ENCODE measurements at places on chromosomes 4 and X.

GRCh38 chr4:35867057-35867456 is 377.3 kb downstream of the ARAP2 start:
- DNase-seq, result no peak

DNA sequence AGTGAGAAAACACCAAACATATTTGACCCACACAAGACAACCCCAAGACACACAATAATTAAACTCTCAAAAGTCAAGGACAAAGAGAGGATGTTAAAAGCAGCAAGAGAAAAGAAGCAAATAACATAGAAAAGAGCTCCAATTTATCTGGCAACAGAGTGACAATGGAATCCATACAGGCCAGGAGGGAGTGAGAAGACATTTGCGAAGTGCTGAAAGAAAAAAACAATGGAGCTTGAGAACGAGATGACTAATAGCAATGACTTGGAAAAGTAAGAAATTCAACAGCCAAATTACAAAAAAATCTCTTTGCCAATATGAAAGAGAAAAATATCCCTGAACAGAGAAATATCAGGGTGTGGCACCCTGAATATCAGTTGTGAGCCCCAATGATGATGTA is 61.6 kb downstream of the MAD2L1 start:
- no peak for DNase-seq

DNA sequence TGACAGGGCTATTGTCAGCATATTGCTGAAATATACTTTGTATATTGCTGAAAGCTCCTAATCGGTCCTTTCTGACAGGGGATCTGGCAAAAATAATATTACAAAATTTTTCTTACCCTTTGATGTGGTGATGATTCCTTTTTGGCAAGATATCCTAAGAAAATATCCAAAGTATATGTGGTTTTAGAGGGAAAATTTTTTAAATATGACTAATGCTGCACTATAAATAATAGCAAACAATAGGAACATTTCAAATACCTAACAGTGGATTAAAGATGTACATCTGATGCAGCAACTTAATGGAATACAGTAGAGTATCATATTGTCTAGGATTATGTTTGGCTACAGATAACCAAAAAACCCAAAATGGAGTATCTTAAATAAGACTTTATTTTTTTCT is 49.6 kb downstream of the RRAGB start:
- DNase-seq, result no peak

DNA sequence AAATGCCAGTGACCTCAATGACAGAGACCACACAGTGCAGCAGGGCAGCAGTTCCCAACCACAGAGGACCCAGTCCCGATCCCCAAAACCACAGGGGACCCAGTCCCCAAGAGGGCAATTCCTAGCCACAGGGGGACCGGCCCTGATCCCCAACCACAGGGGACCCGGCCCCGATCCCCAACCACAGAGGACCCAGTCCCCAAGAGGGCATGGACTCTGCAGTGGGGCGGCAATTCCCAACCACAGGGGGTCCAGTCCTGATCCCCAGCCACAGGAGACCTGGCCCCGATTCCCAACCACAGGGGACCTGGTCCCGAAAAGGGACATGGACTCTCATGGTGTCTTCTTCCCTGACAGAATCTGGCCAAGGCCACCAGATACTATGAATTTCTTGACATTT is 136.3 kb downstream of the AFAP1 start:
- no peak for DNase-seq

GRCh38 chr4:56787380-56787779 is 34.1 kb downstream of the SPINK2 start:
- no peak for DNase-seq

DNA sequence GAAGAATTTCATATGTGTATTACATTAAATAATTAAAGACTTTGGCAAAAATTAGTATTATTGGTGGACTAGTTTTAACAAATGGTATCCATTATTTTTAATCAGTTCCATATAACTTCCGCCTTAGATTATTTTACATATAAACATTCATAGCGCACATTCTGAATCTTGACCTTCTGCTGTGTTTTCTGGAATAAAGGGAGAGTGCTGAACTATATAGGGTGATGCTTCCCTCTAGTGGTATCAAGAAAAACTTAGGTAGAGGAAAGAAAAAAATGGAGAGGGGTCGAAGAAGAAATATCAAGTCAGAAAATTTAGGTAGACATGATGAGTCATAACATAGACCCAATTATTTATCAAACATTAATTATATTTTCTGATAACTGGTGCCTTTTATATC is 155.6 kb upstream of the PACRGL start:
- DNase-seq, result peak; percentile 36

GRCh38 chr4:54027311-54027710 is 37.1 kb downstream of the CHIC2 start:
- DNase-seq, result no peak

- DNase-seq, result no peak
Observed at GRCh38 chr4:90415116-90415515, 287.9 kb downstream of the CCSER1 start.

- peak; percentile 86 for DNase-seq
Observed at GRCh38 chr4:74932832-74933561, at the start of gene PARM1. PARM1 (plus strand) TSS chr4:74933116; CDS start chr4:74933328, 212 bp downstream.

DNA sequence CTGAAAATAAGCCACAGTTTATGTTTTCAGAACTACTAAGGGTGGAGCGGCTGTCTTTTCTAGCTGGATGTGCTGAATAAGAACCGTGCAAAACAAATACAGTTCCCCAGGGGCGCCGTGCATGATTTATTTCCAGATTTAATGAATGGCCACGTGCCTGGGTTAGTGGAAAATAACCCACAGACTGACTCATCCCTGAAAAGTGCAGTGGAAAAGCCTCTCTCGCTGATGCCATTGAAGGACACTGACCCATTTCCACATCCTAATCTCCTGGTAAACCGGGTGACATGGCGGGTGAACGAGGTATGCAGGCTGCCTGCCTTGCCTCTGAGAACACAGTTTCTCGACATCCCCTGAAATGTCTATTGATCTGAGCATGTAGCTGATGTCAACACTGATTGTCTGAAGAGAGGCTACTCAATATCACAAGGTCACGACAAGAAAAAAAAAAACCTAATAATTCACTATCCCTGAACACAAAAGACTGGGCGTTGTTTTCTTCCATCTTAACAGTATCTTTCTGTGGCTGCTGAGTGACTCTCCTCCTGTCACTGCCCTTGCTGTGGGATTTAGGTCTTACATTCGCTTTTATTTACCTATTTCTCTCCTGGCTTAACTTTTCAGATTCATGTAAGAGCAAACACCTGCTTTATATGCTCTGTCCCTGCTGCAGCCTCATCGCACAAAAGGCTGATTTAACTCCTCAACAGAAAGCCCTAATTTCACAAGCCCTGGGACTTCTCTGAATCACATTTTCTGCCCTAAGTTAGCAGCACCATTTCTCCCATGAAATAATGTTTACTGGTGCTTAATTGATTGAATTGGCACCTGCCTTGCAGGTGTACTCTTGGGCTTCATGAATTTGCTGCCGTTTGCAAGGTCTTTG is 76.9 kb upstream of the SCOC start:
- peak; percentile 96 for DNase-seq

- peak; percentile 38 for DNase-seq
Observed at GRCh38 chrX:134469486-134469885, 9.5 kb downstream of the HPRT1 start.

GRCh38 chr4:41567186-41567585 is 29.2 kb downstream of the LIMCH1 start:
- DNase-seq, result no peak
